SW480 (cell line): ENCODE measurements at places on chromosomes 16 and 17.

DNA sequence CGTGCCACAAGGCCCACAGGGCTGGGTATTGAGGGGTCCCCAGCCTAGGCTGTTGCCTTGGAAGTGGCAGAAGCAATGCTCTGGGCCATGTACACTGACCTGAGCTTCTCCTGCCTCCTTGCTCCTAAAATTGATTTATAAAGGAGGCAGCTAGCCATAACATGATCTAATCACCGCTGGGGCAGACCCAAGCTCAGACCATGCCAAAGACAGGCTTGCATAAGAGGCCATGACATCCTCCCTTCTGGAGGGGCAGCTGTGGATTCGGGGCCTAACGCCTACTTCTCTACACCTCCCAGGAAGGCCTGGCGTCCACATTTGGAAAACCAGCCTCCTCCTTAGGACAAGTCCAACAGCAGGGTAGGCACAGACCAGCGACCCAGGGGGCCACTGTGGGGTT lies 12.3 kb downstream of the HSD11B2 start:
- DNase-seq = no peak

DNA sequence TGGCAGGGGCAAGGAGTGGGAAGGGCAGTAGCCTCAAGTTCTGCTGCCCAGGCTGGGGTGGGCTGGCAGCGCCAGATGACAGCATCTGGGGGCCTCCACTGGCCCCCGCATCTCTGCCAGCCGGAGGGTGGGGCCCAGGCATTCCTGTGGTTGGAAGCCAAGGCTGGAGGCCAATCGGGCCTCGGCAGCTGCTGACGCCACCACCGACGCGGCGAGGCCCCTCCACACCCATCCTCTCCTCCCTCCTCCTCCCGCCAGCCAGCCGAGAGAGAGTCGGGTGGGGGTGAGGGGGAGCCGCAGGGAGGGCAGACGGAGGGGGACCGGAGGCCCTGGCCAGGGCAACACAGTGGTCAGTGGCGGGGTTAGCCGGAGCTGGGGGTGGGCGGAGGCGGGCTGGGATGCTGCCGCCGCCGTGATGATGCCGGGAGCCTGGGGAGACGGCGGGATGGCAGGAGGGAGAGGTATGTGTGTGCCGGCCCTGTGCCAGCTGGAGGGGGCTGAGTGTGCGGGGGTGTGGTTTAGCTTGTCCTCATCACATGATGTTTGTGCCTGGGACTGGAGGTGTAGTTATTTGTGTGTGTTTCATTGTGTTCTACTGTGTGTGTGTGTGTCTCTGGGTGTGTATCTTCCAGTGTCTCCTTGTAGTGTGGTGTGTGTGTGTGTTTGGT lies 36.6 kb downstream of the ARHGAP23 start:
- DNase-seq = peak; percentile 83

GRCh38 chr17:8225813-8226535 lies 15.6 kb upstream of the AURKB start:
- peak; percentile 71 for DNase-seq

- DNase-seq = no peak
These were observed 170.5 kb downstream of the C16orf95 start for GRCh38 chr16:87146676-87147075.

DNA sequence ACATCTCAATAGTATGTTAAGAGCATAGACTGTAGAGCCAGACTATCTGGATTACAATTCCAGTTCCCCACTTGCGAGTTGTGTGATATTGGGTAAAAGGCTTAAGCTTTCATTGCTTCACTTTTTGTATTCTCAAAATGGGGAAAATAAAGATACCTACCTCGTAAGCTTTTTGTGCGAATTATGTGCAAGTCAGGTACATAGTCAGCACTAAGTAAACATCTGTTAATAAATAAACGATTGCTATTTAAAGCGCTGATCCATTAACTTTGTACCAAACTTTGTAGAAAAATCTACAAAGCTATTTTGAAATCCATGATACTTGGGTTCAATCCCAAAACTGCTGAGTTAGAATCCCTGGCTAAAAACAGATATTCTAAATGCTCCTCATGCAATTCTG lies 19.6 kb downstream of the ABCA6 start:
- no peak for DNase-seq

DNA sequence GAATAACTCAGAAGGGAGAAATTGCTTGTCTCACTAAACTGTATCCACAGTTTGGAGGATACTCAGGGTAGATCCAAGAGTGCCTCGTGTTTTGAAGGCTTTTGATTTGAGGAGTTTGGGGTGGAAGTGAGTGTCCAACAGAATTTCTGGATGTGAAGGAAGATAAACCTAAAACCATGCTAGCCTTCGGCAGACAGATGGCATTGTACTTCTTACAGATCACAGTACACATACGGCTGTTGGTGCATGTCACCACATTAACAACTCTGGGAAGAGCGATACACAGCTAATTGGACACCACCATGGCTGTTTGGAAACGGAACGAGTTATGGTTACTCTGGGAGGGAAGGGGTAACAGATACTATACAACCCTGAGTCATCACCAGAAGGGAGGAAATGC lies 420.4 kb downstream of the GRIN2A start:
- DNase-seq = no peak

DNA sequence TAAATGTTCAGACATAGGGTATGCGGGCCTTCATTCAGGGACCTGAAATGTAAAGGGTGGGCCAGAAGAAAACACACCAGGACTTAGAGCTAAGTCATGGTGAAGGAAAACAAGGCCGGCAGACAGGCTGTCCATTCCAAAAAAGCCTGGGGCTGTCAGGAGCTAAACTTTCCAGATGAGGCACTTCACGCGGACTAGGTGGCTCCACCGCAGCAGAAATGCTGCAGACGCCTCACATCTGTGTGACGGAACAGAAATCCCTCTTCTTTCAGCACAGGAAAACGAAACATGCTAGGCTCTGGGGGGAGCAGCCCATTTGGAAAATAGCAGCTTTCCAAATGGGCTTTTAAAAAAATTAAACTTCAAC lies 88.7 kb downstream of the HS3ST3A1 start:
- DNase-seq = no peak

DNA sequence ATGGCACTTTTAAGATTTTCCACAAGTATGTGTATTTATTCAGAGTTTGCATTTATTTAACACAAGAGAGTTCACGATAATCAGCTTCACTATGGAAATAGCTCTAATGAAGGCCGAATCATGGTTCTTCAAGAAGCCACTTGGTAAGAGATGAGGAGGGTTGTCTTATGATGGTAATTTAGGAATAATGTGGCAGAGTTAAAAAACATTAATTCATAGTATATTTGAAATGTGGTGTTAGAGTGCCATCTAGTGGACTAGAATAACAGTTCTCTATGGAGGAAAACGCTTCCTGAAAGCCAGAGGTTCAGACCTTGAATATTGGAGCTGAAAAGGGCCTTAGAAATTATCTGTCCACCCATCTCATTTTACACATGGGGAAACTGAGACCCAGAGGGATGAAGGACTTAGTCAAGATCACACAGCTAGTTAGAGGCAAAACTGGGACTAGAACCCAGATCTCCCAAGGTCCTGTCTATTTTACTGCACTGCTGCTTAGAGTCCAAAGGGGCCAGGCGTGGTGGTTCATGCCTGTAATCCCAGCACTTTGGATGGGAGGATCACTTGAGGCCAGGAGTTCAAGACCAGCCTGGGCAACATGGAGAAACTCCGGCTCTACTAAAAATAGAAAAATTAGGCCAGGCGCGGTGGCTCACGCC lies 33.8 kb upstream of the KPNB1 start:
- peak; percentile 57 for DNase-seq

DNA sequence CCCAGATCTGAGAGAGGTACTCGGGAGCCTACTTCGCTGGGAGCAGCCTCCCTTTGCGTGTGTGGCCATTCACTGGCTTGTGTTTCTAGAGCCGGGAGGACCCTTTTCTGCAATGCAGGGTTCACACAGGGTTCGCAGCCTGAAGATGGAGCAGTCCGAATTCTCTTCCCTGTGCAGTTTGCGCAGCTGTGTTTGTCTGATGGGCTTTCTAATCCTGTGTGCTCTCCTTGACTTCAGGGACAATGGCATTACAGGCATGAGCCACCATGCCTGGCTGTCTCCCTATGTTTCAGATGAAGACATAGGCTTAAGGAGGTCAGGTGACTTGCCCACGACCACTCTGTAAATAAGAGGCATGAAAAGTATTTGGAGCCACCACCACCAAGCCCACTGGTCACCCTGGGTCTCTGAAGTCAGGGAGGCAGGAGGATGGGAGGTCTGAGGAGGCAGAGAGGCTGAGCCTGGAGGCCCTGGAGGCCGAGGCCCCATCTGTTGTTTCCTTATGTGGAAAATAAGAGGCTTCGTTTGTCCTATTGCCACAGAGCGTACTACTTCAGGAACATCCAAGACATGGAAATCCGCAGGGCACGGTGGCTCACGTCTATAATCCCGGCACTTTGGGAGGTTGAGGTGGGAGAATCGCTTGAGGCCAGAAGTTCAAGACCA lies 5.0 kb upstream of the STH start:
- DNase-seq = no peak
